ENCODE measurements at places on chromosomes 6 and 20.

DNA sequence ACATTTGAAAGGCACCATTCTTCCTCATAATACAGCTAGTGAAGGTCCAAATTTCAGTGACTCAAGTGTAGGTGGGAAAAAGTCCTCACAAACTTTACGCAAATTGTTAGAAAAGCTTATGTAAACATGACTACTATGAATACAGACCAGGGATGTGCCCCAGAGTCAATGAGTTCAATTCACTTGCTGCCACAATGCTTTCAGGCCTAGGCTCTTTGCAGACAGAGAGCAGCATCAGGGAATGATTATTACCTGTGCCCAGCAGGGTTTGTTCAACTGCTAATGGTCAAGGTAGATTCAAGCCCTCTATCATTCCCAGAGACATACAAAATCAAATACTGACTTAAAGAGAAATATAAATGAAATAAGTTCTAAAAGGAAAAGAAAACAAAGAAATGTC is 84.0 kb downstream of the LAMA2 start:
- DNase-seq: no peak

- no peak for DNase-seq
Observed at GRCh38 chr6:81556551-81556950, 195.9 kb downstream of the TENT5A start.

GRCh38 chr20:57777911-57778310 is 68.1 kb upstream of the PMEPA1 start:
- DNase-seq: no peak

DNA sequence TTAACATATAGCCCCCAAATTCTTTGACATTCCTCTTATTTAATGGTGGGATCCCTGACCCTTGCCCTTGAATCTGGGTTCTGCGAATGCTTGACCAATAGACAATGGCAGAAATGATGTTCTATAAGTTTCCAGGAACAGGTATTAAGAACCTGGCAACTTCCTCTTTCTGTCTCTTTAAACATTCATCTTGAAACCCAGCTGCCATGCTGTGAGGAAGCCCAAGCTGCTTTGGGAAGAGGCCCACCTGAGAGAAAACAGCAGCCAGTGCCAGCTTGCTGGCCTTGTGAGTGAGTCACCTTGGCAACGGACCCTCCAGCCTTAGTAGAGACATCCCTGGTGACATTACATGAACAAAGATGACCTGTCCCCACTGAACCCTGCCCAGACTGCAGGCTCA is 45.2 kb upstream of the RALY start:
- DNase-seq: no peak
